ENCODE measurements at places on chromosomes 7 and 10. TPM values are rescaled to one million over a fixed set of nuclear protein-coding genes. Genes with fewer than 3 reads are reported as not detected.

GRB10 gene
- total RNA-seq, result 24.0 TPM

DNA sequence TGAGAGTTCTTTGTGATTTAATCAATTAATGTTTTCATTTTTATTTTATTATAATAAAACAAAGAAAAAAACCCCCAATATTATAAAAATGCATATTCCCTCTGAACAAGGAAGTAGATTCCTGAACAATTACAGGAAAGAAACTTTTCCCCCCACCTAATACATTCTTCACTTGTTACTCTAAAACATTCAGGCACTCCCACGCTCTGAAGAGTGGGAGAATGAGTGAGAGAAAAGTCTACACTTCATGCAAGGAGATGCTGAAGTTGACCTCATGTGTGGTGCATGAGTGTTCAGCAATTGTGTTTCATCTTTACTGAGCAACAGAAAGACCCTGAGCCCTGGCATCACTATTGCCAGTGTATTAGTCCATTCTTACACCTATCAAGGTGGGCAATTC is 244.2 kb upstream of the IGFBP3 start:
- DNase-seq, result peak; percentile 81

C7orf57 gene
- total RNA-seq, result not detected

PI4K2A gene
- 23.1 TPM for total RNA-seq

DNA sequence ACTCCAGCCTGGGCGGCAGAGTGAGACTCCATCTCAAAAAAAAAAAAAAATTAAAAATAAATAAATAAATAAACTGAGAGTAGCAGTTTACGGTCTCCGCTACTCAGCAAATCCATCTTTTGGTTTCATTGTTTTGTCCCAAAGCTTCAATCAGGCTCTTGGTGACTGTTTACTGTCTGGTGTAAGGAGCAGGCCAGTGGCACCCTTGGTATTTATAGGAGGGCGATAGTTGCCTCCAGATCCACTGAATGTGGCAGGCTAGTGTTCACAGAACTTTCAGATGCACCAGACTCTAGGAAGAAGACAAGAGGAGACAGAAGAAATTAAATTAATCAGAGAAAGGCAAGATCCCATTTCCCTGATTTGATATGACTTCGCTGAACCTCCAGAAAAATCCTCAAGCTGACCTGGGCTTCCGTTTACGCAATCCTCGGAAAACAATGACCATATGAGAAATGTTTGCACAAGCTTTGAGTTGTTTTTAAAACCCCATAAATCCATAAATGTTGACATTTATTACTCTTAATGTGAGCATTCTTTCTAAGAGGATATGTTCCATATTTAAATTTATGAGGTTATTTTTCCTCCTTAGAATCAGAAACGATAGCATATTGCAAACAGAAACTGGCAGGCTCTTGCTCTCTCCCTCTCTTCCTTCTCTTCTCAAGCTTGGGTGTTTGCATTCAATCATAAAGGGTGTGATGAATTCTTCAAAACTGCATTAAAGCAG is 7.1 kb upstream of the MUC3A start:
- no peak for DNase-seq

DEPP1 gene
- 10.1 TPM for total RNA-seq

- DNase-seq, result no peak
These were observed 577.8 kb downstream of the ETV1 start for GRCh38 chr7:13411636-13412035.

GRCh38 chr10:7560519-7560918 is 106.2 kb downstream of the ITIH5 start:
- DNase-seq, result peak; percentile 38
